ENCODE measurements at places on chromosomes 2 and 18.

DNA sequence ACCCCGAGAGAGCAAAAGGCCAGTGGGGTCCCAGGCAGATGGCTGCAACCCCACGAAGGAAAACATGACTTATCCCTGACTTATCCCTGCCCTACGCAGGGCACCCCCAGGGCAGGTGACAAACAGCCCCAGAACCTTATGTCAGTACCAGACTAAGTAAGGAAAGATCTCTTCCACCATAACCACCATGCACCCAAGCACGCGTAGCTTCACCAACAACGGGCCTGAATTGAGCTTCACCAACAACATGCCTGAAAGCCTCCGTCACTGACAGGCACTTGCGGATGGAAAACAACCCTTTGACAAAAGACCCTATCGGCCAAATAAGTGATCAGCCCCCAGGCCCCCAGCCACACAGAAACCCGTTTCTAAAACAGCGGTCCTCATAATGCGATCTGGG, 34.1 kb downstream of the HDAC4 start:
- no peak for DNase-seq

DNA sequence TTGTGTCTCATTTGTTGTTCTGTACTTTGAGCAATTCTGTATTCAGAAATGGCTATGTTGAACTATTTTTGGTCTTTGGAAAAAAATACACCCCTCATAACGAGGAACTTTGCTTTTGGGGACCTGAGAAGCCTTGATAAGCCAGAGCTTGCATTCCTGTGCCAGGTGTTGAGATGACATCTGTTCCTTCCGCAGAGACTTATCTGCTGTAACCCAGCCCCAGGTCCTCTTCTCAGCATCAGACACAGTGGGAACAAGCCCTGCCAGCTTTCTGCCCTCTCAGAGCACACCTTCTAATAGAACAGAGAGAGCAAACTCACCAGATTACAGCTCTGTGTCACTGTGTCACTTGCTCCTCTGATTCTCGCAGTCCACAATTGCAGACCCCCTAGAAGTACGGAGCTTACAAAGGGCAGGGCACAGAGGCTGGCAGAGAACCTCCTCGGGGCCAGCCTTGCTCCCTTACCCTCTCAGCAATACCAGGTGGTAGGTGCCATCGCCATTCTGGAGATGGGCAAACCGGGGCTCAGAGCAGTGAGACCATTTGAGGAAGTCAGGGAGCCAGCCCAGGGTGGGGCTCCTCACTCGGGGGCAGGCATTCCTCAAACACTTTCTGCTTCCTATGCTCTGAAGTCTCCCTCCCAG, 97.4 kb downstream of the DDX1 start:
- DNase-seq: no peak

DNA sequence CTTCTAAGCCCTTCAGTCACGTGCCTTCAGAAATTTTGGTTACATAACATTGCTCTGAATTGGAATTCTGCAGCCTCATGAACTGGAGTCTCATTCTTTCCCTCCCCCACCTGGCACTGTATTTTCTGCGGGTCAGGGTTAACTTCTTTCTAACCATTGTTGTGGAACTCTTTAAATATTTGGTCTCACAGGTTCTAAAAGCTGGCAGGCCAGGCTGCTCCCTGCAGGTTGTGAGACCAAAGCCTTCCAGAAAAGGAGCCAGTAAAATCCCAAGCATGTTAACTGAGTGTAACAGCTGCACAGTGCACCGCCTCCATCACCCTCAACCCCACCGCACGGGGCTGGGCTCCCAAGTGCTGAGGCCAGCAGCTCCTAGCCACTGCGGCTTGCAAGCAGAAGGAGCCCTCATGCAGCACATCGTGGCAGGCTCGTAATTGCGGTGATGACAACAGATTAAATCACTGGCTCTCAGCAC, 174.1 kb upstream of the ALPP start:
- DNase-seq: no peak

GRCh38 chr2:233049194-233049761, 10.9 kb upstream of the INPP5D start:
- no peak for DNase-seq

DNA sequence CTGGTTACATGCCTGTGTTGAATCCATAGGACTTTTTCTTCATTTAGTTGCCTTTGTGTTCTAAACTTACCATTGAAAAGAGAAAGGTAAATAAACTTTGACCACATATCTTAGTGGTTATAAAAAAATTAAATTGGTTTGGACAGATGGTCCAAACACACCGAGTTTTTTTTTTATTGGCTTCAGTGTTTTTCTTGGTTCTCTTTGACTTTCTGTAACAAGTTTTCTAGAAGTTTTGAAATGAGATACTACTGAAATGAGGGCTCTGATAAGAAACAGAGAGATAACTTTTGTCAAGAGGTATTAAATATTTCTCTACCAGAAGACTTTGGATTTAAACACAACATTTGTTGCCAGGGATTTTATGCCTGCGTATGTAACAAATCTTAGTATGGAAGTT, 20.7 kb downstream of the SPTBN1 start:
- DNase-seq: no peak

DNA sequence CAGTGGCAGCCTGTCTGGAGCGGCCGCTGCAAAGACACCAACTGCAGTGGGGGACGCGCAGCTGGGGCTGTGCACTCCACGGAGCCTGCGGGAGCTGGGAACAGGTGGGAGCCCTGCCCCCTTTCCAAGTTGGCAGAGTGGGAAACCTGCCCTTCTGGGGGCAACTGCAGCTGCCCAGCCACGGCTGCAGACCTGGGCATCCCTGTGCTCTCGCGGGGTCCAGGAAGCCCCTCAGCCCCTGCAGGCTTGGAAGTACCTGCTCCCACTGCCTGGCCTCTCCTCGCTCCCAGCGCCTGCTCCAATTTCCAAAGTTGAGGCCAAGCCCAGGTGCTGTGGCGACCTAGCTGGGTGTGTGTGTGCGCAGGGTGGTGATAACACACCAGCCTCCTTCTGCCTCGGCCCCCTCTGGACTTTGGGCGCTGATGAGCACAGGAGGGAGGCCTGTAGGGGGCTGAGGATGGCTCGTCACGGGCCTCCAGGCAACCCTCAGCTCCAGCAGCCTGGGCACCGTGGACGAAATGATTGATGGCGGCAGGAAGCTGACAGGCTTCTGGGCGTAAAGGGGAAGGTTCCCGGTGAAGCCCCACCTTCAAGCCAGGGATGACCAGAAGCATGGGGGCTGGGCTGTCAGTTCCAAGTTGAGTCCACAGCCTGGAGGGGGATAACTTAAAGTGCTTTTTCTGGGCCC, 76.9 kb downstream of the PTPN4 start:
- DNase-seq: no peak

GRCh38 chr18:70398076-70398475, 109.2 kb downstream of the SOCS6 start:
- no peak for DNase-seq

- DNase-seq: peak; percentile 64
These were observed 14.1 kb upstream of the ZSWIM2 start for GRCh38 chr2:186862869-186863709.

- no peak for DNase-seq
These were observed 60.1 kb upstream of the IL1RL1 start for GRCh38 chr2:102251042-102251848.

DNA sequence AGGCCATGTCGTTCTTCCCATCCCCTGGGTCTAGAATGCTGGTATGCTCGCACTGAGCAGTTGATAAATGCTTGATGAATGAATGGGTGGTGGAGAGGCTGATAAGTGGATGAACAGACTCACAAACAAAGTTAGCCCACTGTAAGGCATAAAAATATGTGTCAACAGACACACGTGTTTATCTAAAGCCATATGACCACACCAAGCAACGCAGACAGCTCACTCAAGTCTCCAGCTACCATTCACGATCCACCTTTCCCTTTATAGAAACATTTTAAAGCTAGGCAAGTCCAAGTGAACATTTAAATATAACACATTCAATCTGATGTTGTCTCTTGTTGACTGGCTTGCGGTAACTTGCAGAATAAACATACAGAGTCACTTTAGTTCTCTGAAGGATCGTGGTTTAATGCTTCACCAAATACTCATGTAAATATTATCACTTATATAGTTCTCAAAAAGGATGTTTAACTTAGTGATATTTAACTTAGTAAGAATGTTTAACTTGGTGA, 105.5 kb downstream of the NOL10 start:
- no peak for DNase-seq

GRCh38 chr2:67846370-67847070, 216.3 kb downstream of the C1D start:
- DNase-seq: peak; percentile 90

DNA sequence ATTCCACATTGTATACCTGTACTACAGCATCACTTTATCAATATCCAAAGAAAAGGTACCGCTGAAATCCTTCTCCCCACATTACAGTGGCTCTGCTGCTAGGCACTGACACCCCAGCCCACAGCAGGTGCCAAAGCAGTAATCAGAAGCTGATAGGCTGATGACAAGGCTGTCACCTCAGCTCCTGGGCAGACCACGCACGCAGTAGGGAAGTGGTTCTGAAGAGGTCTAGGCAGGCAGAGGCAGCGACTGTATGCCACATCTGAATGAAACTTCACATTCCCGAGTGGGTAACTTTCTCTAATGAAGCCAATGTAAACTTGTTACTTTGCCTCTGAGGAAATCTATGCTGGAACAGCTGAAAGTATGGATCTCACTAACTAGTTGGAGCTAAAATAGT, 113.0 kb downstream of the MEP1B start:
- no peak for DNase-seq

GRCh38 chr18:67260841-67261240, 255.7 kb downstream of the DSEL start:
- DNase-seq: no peak

- DNase-seq: no peak
These were observed 34.0 kb upstream of the PLA2R1 start for GRCh38 chr2:160096409-160096808.

DNA sequence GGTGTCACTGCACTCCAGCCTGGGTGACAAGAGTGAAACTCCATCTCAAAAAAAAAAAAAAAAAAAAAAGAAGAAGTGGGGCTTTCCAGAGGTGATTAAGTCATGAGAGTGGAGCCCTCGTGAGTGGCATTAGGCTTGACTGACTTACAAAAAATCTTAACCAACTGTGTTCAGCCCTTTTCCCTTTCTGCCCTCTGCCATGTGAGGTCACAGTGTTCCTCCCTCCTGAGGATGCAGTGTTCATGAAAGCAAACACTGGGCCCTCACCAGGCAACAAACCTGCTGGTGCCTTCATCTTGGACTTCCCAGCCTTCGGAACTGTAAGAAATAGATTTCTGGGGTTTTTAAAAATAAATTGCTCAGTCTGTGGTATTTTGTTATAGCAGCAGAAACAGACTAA, 37.0 kb upstream of the METTL21A start:
- no peak for DNase-seq

DNA sequence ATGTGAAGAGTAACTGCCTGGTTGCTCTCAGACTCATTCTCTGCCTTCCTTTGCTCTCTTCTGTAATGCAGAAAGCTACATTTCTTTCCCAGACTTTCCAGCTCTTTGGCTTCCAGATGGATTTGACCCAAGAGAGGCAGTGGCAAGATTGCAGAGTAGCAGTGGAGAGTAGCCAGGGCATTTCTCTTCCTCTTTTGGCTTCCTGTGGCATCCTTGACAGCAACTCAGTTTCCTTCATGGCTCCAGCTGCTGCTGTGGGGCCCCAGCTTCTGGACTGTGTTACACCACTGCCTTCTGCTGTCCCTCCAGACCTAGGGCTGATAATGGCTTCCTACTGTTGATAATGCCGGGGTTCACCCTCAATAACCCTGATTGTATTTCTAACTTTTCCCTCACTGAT, 469.4 kb upstream of the SPRED2 start:
- no peak for DNase-seq

- DNase-seq: no peak
These were observed 52.3 kb downstream of the TDRD15 start for GRCh38 chr2:21175895-21176646.

DNA sequence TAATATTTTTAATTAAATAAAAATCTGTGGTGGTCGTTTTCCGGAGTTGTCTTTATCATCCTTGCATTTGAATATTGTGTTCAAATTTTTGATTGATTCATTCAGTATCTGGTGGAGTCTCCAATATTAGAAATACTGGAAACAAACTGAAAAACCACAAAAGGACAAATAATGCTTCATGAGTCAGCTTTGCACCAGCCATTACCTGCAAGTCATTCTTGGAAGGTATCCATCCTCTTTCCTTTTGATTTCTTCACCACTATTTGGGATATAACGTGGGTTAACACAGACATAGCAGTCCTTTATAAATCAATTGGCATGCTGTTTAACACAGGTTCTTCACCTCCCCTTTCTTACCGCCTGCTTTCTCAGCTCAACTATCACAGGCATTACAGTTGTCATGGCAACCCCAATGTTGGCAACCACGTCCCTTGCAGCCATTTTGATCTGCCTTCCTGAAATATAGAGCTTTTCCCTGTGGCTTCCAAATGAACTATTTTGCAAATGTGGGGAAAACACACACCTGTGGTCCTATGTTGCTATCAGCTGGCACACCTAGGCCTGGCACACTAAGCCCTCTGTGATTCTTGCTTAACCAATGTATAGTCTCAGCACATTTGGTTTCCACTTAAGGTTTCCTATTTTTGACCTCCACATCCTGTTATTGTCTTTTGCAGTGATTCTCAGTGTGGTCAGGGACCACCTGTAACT, 6.5 kb downstream of the CTLA4 start:
- no peak for DNase-seq

GRCh38 chr2:111671426-111672150, 212.4 kb downstream of the ANAPC1 start:
- no peak for DNase-seq

DNA sequence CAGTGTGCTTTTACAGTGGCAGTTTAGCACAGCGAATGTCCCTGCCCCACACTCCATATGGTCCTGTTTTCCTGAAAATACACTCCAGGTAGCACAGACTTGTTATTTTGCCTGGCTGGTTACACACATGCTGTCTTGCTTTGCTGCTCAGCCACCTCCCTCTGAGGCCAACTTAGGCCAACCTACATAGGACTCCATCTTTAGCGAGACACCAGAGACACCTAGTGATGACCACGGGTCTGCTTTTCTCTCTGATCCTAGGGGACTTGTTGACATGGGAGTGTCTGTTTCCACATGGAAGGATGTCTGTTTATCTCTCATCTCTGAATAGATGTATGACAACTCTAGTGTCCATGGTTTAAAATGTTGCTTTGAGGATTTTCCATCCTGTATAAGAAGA, 43.3 kb downstream of the PLEKHB2 start:
- DNase-seq: peak; percentile 90

DNA sequence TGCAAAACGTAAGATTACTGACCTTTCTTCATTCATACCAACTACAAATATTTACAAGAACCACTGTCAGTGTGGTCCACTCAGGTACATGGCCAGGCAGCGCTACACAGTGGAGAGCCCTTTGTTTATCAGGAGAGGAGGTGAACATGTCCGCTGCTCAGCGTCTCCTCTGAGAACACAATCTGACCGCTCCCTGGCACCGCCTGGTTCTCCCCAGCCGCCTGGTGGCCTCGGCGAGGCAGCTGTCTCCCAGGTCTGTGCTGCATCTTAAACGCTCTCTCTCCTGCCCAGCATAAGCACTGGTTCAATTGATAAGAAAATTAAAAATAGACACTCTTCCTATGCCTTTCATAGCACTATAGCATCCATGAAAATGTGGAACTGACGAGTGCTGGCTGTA, 146.8 kb upstream of the PXDN start:
- DNase-seq: no peak

GRCh38 chr2:128540670-128541069, 222.0 kb upstream of the HS6ST1 start:
- DNase-seq: no peak

GRCh38 chr2:3522961-3523421, 3.7 kb upstream of the ADI1 start:
- DNase-seq: no peak
